ENCODE measurements at places on chromosomes 1 and 21.

DNA sequence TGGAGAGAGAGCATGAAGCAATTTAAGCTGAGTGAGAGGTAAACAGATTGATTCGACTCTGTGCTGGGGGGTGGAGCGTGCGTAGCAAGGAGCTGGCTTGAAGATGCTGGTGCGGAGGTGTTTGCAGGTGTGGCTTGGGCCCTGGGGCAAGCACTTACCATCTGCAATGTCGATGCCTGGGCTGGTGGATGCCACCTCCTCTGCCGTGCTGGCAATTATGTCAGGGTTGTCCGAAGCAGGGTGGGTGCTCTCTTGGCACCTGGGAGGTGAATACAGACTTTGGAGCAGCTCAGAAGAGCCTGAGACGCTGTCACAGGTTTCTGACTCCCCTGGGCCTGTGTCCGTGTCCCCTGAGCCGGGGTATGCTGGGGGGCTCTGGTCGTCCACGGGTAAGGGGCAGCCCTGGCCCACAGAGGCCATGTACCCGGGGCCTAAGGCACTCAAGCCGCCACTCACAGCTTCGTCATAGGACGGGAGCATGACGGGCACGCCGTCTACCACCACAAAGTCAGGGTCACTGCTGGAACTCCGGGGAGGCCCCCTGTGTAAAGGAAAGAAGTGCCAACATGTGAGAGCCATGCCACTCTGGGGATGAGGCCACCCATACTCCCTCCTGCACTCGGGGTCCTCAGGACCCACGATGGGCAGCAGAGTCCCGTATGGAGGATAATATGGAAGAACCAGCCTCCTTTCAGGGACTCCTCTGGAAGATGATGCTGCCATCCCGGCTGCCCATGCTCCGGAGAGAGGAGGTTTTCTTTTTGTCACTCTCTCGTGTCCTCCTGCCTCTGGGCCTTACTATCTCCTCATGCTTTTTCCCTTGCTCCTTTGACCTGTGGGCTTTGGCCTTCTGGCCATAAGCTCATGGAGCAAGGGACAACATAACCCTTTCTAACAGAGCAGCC is 80.3 kb upstream of the TLR5 start:
- no peak for DNase-seq

DNA sequence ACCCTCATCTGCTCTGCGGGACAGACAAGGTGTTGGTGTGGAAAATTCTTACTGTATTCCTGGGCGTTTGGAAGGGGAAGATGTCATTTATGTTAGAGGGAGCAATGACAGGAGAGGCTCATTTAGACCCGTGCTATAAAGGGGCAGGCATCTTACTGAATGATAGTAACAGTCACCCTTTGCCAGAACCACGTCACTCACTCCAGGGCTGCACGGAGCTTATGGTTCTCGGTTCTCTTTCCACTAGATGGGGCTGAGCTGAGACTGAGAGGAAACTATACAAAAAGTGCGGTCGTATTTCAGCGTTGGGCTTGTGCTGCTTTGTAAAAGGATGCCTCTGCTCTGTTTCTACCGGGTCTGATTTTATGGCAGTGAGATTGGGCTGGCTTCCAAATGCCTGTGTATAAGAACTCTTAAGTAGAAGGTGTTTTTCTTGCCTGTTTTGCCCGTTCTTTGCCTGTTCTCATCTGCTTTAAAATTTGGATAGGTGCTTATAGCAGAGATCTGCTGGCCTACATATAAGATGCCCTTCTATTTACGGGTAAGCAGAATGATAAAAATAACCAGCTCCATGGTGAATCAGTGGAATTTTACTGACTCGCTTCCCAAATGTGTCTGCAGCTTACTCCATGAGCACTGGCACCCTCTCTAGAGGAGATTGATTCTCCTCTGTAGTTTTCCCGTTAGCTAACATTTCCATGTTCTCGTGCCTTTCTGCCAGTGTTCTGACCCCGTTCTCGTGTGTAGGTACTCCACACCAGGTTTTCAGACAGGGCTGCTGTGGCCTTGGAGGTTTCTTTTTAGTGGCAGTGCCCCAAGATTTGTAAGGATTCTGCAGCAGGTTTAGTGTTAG is 55.9 kb downstream of the MRPS6 start:
- DNase-seq: no peak

- peak; percentile 45 for DNase-seq
Observed at GRCh38 chr1:2554621-2555387, 1.4 kb upstream of the TNFRSF14 start.

GRCh38 chr1:77473690-77474089 is 191.9 kb downstream of the AK5 start:
- no peak for DNase-seq

DNA sequence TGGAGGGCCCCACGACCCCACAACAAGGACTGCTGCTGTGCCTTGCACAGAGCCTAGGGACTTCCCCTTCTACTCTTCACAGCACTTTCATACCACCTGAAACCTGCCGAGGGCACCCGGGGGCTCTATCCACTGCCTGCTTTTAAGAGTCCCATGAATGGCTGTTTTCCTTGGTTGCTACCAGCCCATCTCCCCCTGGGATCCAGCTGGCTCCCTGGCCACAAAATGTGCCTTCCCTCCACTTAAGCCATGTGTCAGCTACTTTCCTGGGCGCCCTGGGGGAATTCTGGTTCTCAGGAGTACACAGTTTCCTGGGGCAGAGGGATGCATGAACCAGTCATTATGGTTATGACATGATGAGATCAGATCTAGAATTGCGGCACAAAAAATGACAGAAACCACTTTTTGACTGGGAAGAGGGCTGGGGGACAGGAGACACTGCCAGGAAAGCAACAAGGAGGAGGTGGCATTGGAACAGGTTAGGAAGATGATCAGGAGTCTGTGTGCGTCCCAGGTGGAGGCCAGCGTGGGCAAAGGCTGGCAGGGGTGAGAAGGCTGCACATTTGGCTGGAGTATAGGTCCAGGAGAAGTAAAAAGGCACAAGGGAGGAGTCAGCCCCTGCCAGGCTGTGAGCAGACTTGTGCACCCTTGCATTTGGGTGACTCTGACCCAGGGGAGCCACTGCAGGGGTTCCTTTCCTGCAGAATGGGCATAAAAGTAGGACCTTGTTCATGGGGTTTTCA is 3.2 kb upstream of the TNFRSF8 start:
- DNase-seq: no peak

GRCh38 chr1:216894494-216894893 is 171.3 kb upstream of the ESRRG start:
- DNase-seq: no peak

DNA sequence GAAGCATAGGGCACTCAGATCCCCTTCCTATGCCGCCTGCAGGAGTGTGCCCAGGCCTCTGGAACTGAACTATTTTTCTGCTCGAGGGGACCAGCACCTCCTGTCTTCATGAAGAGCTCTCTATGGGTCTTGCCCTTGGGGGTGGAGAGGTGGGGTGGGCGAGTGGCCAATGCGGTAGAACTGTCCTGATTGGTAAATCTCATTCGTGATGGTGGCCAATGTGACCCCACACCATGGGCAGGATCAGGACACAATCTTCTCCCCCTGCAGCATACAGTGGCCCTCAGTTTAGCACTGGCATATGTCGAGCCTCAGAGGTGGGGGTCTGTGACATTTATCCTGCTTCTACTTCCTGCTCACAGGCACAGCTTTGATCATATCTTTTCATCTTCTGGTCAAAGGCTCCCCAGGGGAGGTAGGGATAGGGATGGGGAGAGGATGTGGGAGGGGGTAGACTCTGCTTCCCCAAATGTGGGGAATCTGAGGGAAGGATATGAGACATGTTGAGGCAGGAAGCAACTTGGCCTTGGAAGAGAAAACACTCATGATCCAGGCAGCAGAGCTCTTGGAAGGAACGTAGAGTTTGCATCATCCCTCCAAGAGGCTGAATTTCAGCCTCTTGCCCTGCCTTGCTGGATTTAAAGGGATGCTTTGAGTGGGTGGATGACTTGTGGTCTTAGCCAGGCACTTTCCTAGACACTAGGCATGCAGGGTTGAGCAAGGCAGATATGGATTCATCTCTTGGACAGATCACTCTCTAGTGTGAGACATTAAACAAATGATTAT is 81.8 kb downstream of the LAMC2 start:
- no peak for DNase-seq

- DNase-seq: no peak
Observed at GRCh38 chr1:199149591-199149990, 510.8 kb downstream of the PTPRC start.

DNA sequence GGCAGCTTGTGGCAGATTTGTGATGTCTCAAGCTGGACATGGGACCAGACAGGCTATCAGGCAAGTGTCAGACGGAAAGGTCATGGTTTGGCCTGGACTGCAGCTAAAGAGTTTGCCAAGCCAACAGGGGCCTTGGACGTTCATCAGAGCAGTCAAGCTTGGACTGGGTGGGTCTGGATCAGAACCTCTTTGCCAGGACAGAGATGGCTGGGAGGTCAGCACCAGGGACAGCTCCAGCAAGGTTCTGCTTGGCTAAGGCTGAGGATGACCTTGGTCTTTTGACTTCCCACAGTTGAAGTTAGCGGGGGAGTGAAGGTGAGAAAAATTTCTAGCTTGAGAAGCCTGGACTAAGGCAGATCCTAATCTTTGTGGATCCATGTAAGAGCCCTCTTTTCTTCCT is 68.1 kb downstream of the GRIK3 start:
- DNase-seq: no peak

DNA sequence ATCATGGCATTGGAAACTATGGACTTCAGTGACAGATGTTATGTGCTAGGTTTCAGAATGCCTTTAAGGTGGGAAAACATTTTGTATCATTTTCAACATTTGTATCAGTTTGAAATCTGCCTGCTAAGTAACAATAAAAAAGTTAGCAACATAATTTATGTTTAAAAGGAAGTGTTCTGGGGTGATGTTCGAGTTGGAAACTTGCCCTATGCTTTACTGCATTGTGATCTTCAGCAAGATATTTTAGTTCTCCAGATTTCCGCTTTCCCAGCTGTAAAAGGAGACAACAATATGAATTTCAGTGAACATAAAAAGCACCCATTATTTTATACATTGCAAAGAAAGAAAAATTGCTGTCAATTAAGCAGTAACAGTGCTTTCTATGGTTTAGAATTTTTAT is 187.4 kb downstream of the DISC1 start:
- DNase-seq: no peak

GRCh38 chr1:79235301-79236002 is 228.9 kb upstream of the ADGRL4 start:
- no peak for DNase-seq

- no peak for DNase-seq
Observed at GRCh38 chr1:40745176-40745575, 38.4 kb upstream of the KCNQ4 start.

DNA sequence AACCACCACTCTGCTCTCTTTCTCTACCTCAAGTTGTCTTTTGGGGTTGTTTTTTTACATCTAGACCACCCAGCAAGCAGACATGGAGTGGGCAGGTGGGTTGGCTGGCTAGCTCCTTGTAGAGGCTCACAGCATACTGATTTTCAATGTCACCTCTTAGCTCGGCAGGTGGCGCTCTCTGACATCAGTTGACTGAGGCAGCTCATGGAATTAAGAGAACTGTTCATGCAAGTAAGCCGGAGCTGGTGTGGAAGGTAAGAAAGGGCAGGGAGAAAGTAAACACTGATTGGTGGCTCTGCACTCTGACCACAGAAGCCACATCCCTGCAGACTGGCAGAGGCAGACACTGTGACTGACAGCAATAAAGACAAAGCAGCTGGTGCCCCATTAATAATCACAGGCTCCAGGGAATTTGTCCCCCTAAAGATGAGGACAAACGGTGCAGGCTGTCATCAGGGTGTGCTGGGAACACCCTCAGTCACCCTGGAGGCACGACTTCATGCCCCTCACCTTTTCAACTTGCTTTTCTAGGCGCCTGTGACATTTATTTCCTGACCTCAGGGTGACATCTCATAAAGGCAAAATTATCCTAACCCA is 226.8 kb downstream of the LMX1A start:
- no peak for DNase-seq

DNA sequence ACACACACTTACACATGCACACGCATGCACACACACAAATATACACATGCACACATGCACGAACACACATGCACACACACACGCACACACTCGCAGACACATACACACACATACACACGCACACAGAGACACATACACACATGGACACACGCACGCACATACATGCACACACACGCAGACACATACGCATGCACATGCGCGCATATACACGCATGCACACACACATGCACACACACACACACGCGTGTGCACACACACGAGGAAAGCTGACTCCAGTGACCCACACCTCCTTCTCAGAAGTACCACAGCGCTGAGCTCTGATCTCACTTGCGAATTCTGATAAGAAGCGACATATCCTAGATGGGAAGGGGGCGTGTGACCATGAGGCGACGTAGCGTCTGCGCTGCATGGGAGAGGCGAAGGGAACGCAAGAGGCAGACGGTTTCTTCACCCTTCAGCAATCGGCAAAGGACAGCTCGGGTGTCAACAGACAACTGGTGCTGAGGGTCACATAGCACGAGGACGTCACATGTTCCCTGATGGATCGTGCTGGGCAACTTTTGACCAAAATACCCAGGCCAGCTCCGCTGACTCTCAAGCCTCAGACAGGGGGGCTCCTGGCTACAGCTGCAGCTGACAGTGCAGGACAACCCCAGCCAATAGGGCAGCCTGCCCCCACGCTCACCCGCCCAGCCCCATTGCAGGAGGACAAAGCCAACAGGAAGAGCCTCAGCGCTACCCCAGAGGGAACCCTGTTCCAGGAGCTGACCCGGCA is 16.0 kb upstream of the PDE9A start:
- DNase-seq: no peak

DNA sequence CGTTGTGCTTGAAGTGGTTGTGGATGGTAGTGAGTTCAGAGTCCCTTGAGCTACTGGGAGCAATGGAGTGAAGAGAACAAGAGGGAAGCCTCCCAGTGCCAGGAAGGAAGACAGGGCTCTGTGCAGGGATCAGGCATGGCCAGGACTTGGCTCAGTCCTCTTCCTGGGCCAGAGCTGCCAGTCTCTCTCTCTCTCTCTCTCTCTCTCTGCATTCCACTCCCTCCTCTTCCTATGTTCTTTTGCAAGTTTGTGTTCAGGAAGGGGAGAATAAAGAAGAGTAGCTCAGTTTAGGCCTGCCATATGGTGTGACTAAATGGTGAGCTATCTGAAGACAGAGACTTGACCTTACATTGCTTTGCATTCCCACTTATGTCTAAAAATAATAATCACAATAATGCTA is 20.5 kb upstream of the RPTN start:
- no peak for DNase-seq

GRCh38 chr1:117659550-117660270 is 53.9 kb downstream of the TENT5C start:
- DNase-seq: no peak

DNA sequence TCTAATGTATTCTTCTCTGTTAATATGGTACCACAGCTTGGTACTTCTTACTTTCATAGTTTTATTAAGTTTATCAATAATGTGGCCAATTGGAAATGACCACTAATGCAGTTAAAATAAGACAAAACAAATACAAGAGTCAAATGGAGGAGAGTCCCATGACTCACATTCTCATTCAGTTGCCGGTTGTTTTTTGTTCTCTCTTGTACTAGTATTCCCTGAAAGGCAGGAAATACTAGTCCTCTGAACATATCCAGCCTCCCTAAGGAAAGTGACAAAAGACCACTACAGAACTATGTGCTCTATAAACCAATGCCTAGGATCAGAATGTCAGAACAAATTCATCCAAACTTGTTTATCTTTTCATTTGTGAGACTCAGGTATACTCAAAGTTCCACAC is 165.2 kb upstream of the SAMSN1 start:
- DNase-seq: no peak

Data from activated CD4-positive, CD25-positive, alpha-beta regulatory T cell (primary cell).